ENCODE measurements at places on chromosomes 7 and 10.

DNA sequence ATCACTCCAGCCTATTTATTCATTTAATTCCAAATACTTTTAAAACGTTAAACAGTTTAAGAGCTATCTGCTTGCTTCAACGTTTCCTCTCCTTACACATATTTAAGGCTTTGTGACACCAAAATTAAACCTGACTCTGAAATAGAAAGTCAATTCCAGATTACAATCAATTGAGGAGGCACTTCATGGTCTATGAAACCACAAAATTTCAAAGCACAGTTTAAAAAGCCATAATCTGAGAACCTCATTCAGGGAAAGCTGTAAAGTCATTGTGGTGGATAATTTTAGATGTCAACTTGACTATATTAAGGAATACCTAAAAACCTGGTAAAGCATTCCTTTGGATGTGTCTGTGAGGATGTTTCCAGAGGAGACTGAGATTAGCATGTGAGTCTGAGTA, 6.2 kb downstream of the SNX13 start:
- no peak for DNase-seq

DNA sequence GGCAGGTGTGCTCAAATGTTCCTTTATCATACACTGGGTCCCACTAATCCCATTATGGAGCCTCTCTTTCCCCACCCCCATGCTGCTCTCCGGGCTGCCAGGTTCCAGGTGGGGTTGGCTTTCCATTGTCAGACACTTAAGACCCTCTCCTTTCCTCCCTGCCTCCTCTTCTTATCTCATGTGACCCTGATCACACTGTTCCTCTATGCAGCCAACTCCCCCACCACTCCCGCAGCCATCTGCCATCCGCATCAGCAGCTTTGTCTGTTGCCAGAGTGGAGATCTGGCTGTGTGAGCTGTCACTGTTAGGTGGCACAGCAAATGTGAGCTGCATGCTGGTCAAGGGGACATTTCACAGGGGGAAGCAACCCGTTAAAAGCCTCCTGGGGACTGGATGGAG, 391.4 kb downstream of the TNS3 start:
- no peak for DNase-seq

DNA sequence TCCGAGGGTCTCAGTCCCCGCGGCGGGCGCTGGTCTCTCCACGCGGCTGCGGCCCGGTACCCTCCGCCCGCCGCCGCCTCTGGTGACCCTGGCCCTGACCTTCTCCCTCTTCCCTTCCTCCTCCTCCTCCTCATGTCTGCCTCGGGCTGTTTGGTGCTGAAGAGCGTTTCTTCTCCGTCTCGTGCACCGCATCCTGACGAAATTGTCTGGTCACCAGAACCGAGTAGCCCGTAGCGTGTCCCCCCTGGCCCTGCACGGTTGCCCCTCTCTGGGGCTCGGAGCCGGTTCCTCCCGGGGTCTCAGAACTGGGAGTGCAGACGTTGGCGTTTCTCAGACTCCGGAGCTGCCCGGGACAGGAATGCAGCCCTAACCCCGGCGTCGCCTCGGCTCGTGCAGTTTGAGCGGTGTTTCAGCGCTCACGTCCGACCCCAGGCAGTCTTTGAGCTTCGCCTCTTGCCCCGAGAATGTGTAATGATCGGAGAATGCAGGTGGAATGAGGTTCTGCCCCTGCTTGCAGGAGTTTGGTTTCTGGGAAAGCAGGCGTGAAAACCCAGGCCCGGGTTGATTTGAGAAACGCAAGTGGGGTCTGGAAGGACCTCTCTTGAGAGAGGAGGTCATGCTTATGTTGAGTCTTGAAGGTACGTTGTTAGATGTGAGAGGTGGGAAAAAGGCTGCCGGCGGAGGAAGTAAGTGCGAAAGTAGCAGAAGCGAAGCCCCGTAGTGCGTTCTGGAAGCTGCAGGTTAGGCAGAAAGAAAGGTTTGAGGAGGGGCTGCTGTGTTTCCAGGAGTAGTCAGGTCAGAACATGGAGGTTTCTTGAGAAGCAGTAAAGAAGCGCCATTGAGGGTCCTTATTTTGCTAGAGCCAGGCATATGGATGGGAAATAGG, 743 bp downstream of the RBM17 start:
- peak; percentile 15 for DNase-seq

GRCh38 chr10:77163670-77164348, 473.8 kb downstream of the KCNMA1 start:
- DNase-seq, result no peak

GRCh38 chr7:49513911-49514310, 259.5 kb upstream of the VWC2 start:
- no peak for DNase-seq

DNA sequence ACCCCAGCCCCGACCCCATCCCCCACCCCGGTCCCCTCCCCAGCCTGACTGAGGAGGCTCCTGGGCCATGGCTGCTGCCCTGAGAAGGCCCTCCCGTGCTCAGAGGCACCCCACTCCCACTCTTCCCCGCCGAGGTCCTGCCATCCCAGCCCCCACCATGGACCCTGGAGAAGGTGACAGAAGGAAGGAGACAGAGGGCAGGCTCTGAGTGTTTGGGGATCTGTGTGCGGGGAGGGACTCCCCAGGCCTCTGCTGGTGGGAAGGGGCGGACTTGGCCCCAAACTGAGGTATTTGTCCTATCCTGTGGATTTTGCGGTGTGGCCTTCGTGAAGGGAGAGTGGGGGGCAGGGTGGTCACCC, 53.4 kb downstream of the PWWP2B start:
- DNase-seq, result no peak

GRCh38 chr10:78604286-78604685, 464.5 kb upstream of the ZMIZ1 start:
- DNase-seq, result no peak
